ENCODE measurements at places on chromosomes 13 and 19. TPM values are rescaled to one million over a fixed set of nuclear protein-coding genes. Genes with fewer than 3 reads are reported as not detected.

DNA sequence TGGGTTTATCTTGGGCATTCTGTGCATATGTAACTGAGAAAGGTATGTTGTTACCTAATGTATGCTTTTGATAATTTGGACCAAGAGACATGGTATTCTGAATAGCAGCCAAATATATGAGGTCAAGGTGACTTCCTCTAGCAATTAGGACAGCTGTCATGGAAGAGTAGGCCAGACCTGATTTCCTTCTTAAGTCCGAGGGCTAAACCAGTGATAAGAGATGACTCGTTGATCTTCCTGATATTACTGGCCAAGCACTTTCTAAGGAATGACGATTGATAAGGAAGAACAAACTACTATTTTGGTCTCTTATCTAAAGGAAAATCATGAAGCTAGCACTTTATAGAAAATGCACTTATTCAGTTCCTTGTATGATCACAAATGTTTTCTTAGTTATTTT is 42.7 kb downstream of the ARHGAP35 start:
- no peak for DNase-seq

DNA sequence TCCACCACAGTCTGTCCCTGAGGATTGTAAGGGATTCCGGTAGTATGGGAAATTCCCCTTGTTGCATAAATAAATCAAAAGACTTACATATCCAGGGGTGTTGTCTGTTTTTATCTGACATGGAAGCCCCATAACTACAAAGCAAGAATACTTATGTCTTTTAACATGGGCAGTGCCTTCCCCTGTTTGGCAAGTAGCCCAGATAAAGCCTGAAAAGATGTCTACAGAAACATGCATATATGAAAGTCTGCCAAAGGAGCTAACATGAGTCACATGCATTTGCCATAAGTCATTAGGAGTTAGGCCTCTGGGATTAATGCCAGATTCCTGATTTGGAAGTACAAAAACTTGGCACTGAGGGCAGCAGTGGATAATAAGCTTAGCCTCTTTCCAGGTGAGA is 62.1 kb downstream of the ZNF737 start:
- DNase-seq, result no peak

DNA sequence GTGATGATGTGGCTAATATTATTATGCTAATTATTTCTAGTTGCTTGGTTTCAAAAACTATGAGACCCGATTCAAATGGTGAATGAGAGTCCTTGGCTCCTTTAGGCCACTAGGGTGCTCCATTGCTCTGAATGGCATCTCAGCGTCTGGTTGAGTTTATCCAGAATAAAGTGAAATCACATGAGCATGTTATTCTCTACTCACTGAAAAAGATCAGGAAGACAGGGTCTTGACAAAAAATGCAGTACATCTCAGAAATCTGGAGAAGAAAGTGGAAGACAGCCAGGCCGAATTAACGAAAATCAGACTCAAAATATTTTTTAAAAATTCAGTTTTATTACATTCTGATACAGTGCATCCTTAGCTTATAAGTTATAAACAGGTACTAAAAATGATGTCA is 516.2 kb downstream of the MYO16 start:
- peak; percentile 73 for DNase-seq

- DNase-seq, result peak; percentile 16
These were observed 46.2 kb downstream of the KLF2 start for GRCh38 chr19:16370641-16371391.

- no peak for DNase-seq
These were observed 543.3 kb upstream of the SPRY2 start for GRCh38 chr13:80884056-80884785.

DNA sequence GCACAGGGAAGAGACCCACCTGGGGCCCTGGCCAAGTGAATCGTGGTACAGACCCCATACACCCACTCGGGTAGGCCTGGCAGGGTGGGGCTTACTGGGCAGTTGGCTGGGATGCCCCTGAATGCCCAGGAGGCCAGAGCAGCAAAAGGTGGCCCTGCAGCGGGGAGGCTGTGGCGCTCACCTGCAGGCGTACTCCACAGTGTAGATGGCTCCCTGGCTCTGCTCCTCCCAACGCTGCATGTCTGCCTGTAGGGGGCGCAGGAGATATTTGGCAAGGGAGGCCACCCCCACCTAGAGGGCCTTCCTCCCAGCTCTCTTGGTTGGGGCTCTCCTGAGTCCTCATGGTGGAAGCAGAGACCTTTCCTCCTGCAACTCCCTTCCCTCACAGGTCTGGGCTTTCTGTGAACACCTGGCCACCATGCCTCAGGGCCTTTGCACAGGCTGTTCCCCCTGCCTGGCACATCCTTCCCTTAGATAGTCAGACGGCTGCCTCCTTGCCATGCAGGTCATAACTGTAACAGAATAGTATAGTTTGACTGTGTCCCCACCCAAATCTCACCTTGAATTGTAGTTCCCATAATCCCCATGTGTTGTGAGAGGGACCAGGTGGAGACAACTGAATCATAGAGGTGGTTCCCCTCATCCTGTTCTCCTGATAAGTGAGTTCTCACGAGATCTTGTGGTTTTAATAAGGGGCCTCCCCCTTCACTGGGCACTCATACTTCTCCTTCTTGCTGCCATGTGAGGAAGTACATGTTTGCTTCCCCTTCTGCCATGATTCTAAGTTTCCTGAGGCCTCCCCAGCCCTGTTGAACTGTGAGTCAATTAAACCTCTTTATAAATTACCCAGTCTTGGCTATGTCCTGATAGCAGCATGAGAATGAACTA is 5.9 kb downstream of the BORCS8 start:
- DNase-seq, result no peak

- DNase-seq, result no peak
These were observed 54.0 kb upstream of the GPR183 start for GRCh38 chr13:99361197-99361596.

The VSTM2B gene
- polyA plus RNA-seq, result not detected

The GAPDHS gene
- polyA plus RNA-seq, result not detected
